ENCODE measurements at places on chromosomes 13 and 19.
A peak's percentile ranks its signal among the peaks of the same experiment; 100 is the strongest.

- no peak for DNase-seq
These were observed 343.8 kb downstream of the KCNRG start for GRCh38 chr13:50359041-50359367.

- DNase-seq, result no peak
These were observed 63.0 kb downstream of the ITGBL1 start for GRCh38 chr13:101515504-101515903.

- DNase-seq, result no peak
These were observed 790.9 kb upstream of the ARGLU1 start for GRCh38 chr13:107358866-107359265.

GRCh38 chr19:1764729-1765128, 11.4 kb downstream of the ONECUT3 start:
- DNase-seq, result no peak

DNA sequence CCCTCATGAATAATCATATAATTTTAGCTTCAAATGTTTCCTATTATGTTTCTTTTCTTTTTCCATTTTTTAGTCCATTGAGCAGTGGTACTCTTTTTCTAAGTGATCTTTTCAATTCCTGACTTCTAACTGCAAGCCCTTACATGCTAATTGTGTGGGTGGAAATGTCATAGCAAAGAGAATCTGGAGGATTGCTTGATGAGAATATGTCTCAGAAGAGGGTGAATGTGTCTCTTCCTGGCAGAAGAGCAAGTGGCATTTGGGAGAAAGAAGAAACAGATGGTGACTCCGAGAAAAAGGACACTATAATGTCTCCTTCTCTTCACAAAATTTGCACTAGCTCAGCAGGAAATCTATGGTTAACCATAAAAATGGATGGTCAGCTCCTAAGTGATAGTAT, 2320.0 kb downstream of the PCDH9 start:
- no peak for DNase-seq

GRCh38 chr13:19178901-19179593, 2.6 kb downstream of the TUBA3C start:
- no peak for DNase-seq

- DNase-seq, result no peak
These were observed 109.8 kb downstream of the EFNB2 start for GRCh38 chr13:106425661-106426060.

- DNase-seq, result no peak
These were observed 45.4 kb downstream of the CHST8 start for GRCh38 chr19:33667141-33667650.

- no peak for DNase-seq
These were observed 15.9 kb upstream of the IZUMO2 start for GRCh38 chr19:50178859-50179537.

DNA sequence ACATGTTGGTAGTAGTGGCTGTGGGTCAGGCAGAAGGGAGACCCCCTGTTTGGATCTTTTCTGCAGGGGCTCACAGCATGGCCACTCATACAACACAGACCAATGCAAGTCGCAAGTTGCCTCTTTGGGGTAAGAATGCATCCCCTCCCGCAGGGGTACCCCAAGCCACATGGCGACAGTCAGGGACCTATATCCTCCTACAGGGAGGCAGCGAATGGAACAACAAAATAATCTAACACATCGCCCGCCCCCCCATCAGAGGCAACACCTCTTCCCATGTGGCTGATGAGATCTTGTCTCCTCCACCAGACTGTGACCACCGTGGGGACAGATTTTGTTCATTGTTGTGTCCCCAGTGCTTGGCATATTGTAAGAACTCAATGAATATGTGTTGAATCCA, 40.7 kb upstream of the PNMA8B start:
- no peak for DNase-seq

DNA sequence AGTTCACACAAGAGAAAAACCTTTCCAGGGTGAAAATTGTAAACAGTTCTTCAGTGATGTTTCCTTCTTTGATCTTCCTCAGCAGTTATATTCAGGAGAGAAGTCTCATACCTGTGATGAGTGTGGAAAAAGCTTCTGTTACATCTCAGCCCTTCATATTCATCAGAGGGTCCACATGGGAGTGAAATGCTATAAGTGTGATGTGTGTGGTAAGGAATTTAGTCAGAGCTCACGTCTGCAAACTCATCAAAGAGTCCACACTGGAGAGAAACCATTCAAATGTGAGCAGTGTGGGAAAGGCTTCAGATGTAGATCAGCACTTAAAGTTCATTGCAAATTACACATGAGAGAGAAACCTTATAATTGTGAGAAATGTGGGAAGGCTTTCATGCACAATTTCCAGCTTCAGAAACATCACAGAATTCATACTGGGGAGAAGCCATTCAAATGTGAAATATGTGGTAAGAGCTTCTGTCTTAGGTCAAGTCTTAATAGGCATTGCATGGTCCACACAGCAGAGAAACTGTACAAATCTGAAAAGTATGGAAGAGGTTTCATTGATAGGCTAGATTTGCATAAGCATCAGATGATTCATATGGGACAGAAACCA, 6.9 kb downstream of the ZNF222 start:
- no peak for DNase-seq

DNA sequence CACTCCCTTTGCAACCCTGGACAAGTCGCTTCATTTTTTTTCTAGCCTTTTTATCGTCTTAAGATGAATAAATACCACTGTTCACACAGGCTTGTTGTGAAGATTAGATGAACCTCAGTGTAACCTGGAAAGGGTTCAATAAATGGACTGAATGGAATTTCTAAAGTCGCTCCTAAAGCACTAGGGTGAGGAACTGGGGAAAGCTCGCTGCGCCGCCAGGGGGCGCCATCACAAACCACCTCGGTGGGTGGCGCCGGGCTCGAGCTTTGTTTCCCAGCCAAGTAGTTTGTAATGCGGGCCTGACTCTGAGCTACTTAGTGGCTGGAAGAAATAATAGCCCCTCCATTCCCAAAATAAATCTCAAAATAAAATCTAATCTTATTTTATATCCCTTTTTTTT, 2.2 kb upstream of the CEACAM6 start:
- peak; percentile 32 for DNase-seq

GRCh38 chr13:26619358-26619757, 61.9 kb downstream of the WASF3 start:
- DNase-seq, result no peak

Measured in dermis microvascular lymphatic vessel endothelial cell (primary cell).